ENCODE measurements at places on chromosomes 11 and 22. TPM values are rescaled to one million over a fixed set of nuclear protein-coding genes. Genes with fewer than 3 reads are reported as not detected.

Gene NFAM1
- polyA plus RNA-seq: 0.96 TPM

Gene CABP4
- polyA plus RNA-seq: 0.26 TPM

Gene KRTAP5-8
- polyA plus RNA-seq: not detected

Gene SMIM35
- polyA plus RNA-seq: 0.20 TPM

Gene MUC2
- not detected for polyA plus RNA-seq

Gene GSTT2B
- 9.6 TPM for polyA plus RNA-seq

All from muscle of back (tissue), 13 donors.